ENCODE measurements at places on chromosomes 7 and 10.

- DNase-seq = no peak
These were observed 337.0 kb downstream of the FRMD4A start for GRCh38 chr10:13993673-13994089.

DNA sequence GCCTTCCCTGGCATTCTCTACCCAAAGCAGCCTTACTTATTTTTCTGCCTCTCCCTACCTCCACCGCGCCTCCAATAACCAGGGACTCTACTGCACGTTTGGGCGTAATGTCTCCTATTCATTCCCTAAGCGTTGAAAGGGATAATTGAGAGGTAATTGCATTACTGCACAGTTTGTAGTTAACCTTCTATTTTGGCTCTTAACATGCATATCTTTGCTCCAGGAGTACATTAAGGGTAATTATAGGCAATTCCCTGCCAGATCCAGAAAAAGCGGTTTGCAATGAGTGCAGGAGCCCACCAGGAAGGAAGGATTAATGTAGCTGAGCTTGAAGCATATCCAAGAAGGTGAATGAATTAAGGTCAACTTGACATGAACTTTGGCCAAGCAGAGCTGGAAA is 558.4 kb downstream of the TYW1 start:
- DNase-seq = no peak

DNA sequence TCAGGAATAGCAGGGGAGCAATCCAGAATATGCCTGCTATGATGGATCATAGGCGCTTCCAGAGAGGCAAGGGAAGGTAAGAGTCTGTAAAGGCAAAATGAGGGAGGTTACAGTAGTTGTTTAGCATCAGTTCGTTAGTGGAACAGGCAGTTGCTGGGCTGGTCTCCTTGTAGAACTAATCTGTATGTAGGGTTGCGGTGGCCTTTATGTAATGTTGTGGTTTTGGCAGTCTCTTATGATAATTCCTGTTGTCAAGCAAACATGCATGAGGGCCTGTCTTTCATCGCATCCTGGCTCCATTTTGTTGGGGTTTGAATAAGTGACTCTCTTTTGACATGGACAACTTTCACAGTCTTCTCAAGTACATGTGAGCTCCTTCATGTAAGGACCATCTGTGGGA is 427.8 kb upstream of the LRGUK start:
- DNase-seq = no peak

DNA sequence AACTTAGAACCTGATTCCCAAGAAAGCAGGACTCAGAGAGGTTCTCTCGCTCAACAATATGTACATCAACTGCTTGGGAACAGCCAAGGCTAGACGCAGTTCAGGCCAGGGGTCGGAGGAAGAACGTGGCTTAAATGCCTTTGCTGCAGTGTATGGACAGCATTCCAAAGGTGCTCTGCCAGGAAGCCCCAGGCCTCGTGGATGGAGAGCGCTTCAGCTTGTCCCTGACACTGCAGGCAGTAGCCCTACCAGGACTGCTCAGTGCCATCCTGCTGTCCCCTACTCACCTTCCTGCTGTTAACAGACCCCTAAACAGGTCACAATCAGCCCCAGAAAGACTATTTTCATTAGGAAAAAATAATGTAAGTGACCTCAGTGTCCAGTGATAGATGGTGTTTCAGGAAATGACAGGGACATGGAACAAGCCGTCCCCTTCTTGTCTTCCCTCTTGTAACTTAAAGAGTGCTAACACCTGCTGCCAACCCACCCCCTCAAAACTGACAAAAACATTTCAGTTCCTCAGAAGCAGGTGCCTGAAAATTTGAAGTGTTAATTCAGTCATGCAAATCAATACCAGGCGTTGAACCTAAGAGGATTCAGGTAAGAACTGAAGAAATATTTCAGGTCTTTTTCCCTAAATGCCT is 16.5 kb downstream of the CREB3L2 start:
- no peak for DNase-seq

GRCh38 chr7:19242246-19242645 is 97.0 kb upstream of the FERD3L start:
- DNase-seq = no peak

- peak; percentile 96 for DNase-seq
These were observed 55.0 kb upstream of the AKR1E2 start for GRCh38 chr10:4770801-4771553.

DNA sequence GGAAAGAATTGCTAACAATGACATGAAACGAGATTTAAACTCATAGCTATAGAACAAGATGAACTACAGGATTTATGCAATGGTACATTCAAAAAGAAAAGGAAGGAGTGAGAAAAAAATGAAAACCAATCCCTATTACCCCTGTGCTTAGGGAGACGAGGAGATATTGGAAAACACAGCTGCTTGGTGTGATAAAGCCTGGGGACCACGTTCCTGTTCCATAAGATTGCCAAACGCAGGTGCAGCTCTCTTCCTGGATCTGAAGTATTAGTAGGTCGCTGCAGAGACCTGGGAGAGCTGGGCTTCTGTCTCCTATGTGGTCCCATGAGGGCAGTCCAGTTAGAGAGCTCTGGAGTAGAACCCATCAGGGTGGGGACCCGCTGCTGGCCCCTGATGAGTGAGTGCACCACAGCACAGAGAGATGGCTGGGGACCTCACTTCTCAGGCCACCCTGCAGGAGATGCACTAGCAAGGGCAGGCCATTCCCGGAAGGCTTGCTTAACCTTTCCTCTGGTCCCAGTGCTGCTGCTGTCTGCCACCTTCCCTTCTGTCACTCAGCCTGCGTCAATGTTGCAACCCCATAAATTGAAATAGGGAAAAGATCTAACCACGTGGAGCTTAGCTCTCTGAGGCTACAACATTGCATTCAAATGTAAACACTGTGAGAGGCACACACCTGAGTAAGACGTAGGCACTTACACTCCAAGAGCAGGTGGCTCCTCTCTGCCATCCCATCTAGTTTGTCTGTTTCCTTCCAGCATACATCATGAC is 57.9 kb downstream of the MTPN start:
- no peak for DNase-seq

DNA sequence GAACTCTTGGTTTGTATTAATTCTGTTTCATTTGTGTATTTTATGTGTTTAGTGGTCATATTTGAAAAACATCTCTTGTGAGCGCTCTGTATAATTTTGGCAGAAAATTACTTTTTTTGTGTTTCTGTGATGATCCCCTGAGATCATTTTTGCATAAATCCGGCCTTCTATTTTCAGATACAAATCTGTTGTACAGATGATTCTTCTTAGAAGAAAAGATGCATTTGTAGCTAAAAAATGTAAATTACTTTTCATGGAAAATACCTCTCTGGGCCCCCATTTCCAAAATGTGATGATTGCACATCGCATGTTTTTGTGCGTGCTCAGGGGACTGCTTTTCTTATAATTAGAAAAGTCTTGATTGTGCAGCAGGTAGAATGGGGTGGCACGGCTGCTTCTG is 395.4 kb downstream of the LRMDA start:
- no peak for DNase-seq
